ENCODE measurements at places on chromosomes 4 and X.

DNA sequence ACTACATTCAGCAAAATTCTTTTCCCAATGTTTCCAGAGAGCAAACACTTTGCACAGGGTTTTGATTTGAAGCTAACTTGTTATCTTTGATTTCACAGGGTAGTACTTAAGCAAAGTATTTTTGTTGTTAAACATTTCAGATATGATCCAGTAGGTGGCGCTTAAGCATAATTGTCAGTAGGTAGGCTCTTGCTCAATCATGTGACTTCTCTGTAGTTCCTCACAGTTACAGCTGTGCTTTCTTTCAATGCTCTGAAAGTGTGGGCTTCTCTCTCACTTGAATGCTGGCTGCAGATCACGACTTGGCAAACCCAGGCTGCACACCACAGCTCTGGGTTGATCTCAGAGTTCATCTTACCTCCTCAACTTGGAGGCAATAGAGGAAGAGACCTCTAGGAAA lies 1016.5 kb downstream of the SH3BGRL start:
- DNase-seq, result no peak
- H3K27ac ChIP-seq, result no peak overlapping the region
- no peak overlapping the region for H3K4me3 ChIP-seq
- no peaks in the 10 kb centered on the region for H3K36me3 ChIP-seq

GRCh38 chrX:107482046-107482445 lies 32.6 kb downstream of the FRMPD3 start:
- H3K36me3 ChIP-seq, result no peaks in the 10 kb centered on the region
- no peaks in the 10 kb centered on the region for H3K27me3 ChIP-seq
- DNase-seq, result no peak
- H3K4me1 ChIP-seq, result no peaks in the 10 kb centered on the region
- H3K4me3 ChIP-seq, result no peak overlapping the region
- H3K27ac ChIP-seq, result no peak overlapping the region

DNA sequence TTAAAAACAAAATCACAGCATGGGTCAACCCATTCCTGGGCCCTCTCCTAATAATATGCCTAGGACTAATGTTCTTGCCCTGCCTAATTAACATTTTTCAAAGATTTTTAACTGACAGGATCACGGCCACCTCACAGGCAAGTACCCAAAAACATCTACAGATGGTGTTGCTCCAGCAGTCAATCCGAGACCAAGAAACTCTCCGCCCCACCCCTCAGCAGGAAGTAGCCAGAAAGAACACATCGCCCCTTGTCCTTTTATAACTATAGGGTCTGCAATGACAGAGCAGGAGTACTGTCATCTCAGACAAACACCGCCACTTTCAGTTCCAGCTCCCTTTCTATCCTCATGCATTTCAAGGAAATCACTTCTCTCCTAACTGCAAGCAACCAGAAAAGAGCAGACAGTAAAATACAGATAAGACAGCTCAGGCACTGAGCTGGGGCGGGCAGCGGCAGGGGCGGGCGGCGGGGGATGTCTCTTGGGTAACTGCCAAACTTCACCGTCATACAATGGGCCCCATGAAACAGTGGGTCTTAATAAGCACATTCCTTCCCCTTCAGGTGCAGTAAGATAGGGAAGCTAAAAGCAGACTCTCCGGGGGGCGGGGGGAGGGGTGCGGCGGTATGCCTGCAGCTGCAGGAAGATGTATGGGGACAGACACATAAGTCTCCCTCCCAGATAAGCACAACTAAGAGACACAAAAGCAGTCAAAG lies 67.4 kb downstream of the ZNF182 start:
- no peak overlapping the region for H3K27ac ChIP-seq
- H3K36me3 ChIP-seq, result no peaks in the 10 kb centered on the region
- H3K4me1 ChIP-seq, result no peaks in the 10 kb centered on the region

- no peak overlapping the region for H3K27ac ChIP-seq
- no peaks in the 10 kb centered on the region for H3K4me1 ChIP-seq
- H3K27me3 ChIP-seq, result no peaks in the 10 kb centered on the region
- no peak for DNase-seq
- no peaks in the 10 kb centered on the region for H3K36me3 ChIP-seq
These were observed 88.2 kb downstream of the CFAP299 start for GRCh38 chr4:80423553-80424224.

DNA sequence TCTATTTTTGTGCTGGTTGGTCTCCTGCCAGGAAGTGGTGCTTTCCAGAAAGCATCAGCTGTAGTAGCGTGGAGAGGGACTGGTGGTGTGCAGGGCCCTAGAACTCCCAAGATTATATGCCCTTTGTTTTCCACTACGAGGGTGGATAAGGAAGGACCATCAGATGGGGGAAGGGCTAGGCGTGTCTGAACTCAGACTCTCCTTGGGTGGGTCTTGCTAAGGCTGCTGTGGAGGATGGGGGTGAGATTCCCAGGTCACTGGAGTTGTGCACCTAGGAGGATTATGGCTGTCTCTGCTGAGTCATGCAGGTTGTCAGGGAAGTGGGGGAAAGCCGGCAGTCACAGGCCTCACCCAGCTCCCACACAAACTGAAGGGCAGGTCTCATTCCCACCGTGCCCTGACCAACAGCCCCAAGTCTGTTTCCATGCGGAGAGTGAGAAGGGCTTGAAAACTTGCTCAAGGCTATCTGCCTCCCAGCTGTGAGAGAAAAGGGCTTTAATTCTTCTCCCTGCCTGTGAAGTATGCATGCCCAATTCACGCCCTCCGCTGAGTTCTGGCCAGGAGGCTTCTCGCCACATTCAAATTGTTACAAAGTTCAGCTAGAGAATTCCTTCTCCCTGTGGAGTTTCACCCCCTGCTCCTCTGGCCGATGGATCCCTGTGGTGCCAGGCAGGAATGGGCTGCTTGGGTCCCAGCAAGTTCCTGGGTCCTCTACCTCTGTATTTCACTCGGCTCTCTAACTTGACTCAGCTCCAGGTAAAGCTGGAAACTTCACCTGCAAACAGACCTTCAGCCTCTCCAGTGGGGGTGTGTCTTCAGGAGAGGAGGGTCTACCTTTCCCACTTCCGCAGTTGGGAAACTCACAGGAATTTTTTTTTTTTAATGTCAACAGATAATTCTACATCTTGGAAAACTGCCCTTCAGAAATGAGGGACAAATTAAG lies 7.7 kb upstream of the CSTF2 start:
- DNase-seq, result no peak
- H3K4me3 ChIP-seq, result no peak overlapping the region
- H3K27ac ChIP-seq, result no peak overlapping the region
- H3K27me3 ChIP-seq, result no peaks in the 10 kb centered on the region
- H3K4me1 ChIP-seq, result no peaks in the 10 kb centered on the region

- H3K4me3 ChIP-seq, result no peak overlapping the region
- H3K27me3 ChIP-seq, result no peaks in the 10 kb centered on the region
These were observed 49.0 kb upstream of the VEGFC start for GRCh38 chr4:176841711-176842112.

DNA sequence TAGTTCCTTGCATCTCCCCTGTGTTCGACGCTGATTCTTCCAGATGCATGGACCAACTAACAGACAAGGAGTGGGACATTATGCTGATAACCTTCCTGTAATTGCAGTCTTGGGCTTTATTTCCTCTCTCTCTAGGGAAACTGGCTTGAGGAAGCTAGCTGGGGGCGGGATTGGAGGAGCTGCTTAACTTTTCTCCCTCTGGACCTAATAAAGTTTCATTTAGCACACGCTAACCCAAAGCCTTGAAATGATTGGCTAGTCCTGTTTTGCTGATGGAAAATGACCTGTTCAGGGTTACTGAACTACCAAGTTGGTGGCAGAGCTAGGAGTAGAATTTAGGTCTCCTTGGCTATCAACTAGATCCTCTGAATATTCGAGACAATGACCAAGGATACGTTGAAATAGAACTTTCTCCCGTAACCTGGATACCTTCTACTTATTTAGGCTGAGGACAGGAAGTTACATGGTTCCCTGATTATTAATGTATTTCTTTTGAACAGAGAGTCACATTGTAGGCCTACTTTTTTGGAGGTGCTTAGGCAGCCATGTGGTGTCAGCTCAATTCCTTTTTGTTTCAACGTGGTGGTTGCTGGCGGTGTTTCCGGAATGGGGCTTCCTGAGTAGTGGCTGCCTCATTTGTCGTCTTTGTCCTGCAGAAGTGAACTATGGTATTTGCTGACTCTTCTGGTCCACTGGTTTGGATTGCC lies 2.0 kb downstream of the PGK1 start:
- H3K27me3 ChIP-seq, result no peaks in the 10 kb centered on the region

DNA sequence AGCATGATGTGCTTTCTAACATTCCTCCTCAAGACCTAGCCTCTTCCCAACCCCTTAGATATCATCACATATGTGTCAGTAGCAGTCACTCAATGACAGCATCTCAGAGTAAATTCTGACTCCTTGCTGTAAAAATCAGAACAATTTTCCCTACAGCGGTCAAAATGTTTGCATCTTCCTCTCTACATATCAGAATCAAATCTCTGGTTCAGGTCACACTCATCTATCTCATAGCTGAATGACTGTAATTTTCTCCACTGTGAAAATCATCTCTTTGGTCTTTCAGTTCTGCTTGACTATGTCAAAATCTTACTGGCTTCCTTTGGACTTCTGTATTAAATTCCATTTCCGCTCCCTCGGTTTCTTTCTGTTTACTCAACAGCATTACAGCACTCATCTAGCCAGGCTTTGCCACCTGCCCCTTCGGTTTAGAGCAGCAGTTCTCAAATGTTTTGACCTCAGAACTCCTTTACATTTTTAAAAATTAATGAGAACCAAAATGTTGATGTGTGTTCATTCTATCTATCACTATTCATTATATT lies 57.3 kb downstream of the AGA start:
- no peak overlapping the region for H3K4me3 ChIP-seq
- H3K36me3 ChIP-seq, result no peaks in the 10 kb centered on the region
- no peak overlapping the region for H3K27ac ChIP-seq
- no peaks in the 10 kb centered on the region for H3K27me3 ChIP-seq
- no peaks in the 10 kb centered on the region for H3K4me1 ChIP-seq

Data from esophagus muscularis mucosa (tissue), 4 donors.